K562 (cell line): ENCODE measurements at places on chromosomes 16 and 17. TPM values are rescaled to one million over a fixed set of nuclear protein-coding genes. Genes with fewer than 3 reads are reported as not detected.

The CCL16 gene
- total RNA-seq, result not detected in 2 replicates

The ITFG1 gene
- 35.8 and 37.1 TPM in 2 replicates for total RNA-seq

The SBK1 gene
- 0.07 TPM in 1 of 2 replicates, not detected in the other for total RNA-seq

GRCh38 chr16:27602103-27602502 is 52.2 kb downstream of the KATNIP start:
- no peak for DNase-seq

- peak; percentile 87 for DNase-seq
Observed at GRCh38 chr17:42101513-42102292, 3.4 kb upstream of the ZNF385C start.

GRCh38 chr16:85724126-85724879 is 26.6 kb downstream of the C16orf74 start:
- no peak for DNase-seq

DNA sequence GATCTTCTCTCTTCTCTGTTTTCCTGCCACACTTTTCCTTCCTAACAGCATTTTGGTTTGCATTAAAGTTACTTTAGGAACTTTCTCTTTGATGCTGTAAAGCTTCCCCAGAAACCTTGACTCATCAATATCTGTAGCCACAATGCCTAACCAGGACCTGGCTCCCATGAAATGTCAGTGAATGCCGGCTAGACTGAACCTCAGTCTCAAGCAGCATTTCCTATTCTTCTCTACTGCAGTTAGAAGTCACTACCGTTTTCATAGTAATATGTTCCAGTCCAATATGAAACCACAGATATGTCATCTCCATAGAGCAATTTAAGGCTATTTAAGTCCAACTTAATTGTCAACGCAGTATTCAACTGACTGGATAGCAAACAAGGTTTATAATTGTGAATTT is 28.9 kb downstream of the ITFG1 start:
- DNase-seq, result no peak

DNA sequence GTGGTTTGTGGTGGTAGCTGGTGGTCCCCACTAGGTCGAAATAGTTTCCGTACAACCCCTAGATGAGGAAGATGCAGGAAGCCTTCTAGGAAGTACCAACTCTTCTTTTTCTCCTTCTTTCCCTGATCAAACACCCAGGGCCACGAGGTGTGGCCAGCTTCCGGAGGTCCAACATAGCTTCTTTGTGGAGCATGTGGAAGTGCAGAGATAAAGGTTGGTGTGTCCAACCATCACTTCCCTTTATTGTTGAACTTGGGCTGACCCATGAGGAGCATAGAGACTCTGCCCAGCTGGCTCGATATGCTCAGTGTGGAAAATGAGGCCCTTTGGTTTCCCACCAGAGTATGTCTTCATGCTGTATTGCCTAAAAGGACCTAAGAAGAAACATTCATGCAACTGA is 6.3 kb upstream of the RGS9 start:
- peak; percentile 78 for DNase-seq

DNA sequence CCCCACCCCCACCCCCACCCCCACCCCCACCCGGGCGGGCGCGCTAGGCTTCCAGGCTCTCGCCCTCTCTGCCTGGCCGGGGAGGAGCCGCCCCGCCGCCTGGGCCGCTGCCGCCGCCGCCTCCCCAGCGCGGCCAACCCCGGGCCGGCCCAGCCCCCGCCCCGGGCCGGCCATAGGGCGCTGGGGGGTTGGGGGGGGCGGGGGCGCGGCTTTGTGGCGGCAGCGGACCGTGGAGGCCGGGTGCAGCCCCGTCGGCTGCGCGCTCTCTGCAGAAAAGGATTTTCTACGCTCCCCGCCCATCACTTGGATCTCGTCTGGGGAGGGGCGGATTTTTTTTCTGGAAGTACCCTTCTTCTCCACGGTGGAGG is 230.9 kb downstream of the MRTFB start:
- peak; percentile 88 for DNase-seq

GRCh38 chr17:58484600-58484999 is 3.6 kb downstream of the HSF5 start:
- no peak for DNase-seq

DNA sequence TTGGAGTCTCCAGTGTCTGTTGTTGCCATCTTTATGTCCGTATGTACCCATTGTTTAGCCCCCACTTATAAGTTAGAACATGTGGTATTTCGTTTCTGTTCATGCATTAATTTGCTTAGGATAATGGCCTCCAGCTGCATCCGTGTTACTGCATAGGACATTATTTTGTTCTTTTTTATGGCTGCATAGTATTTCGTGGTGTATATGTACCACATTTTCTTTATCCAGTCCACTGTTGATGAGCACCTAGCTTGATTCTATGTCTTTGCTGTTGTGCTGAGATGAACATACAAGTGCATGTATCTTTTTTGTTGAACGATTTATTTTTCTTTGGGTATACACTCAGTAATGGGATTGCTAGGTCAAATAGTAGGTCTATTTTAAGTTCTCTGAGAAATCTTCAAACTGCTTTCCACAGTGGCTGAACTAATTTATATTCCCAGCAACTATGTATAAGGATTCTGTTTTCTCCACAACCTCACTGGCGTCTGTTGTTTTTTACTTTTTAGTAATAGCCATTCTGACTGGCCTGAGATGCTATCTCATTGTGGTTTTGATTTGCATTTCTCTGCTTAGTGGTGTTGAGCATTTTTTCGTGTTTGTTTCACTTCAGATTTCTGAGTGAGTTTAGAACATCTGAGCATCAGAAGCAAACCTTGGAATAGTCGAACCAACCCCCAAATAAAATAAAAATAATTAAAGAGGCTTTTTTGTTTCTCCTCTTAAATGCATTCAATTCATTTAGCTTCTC is 304.7 kb downstream of the ZFHX3 start:
- DNase-seq, result no peak

DNA sequence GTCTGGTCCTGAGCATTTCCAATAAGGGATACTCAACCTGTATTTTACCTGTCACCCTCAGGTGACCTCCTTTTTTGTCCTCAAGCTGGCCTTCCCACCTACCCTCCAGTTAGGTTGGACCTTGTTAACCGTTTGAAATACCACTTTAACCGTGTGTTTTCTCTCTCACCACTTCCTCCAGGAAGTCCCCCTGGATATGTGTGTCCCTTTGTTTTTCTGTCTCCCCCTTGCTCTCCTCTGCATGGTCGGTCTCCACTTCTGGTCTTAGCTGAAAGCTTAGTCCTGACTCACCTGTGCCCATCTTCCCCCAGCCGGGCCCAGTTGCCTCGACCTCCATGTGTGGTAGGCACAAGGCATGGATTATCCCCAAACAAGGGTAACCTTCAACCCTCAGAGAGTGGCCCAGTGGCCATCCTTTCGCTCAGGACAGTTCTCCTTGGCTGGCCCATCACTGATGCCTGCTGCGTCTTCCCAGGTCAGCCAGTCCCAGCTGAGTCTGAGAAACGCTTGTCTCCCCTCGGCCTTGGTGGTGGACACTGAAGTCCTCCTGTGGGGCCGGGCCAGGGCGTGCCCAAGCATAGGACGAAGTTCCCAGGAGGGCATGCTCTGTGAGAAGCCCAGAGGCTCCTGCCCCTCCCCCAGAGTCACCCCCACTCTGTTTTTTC is 20.0 kb downstream of the LASP1 start:
- DNase-seq, result no peak

DNA sequence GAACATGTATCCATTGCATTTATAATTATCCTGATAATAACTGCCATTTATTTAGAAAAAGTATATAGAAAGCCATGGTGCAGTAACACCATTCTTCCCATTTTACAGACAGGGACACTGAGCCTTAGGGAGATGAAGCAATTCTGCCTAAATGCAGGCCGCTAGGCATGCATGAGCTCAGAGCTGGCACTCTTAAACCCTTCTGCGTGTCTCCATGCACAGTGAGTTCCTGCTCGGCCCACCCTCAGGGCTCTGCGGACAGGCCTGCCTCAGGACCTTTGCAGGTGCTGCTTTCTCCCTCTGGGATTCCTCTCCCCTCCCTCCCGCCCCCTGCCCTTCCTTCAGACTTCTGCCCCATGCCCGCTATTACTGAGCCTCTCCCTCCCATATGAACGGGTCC is 54.3 kb upstream of the WSB1 start:
- DNase-seq, result no peak
